ENCODE measurements at places on chromosomes 6 and 20.

GRCh38 chr20:32110173-32110704 is 725 bp downstream of the TM9SF4 start:
- ATAC-seq, result no peak

DNA sequence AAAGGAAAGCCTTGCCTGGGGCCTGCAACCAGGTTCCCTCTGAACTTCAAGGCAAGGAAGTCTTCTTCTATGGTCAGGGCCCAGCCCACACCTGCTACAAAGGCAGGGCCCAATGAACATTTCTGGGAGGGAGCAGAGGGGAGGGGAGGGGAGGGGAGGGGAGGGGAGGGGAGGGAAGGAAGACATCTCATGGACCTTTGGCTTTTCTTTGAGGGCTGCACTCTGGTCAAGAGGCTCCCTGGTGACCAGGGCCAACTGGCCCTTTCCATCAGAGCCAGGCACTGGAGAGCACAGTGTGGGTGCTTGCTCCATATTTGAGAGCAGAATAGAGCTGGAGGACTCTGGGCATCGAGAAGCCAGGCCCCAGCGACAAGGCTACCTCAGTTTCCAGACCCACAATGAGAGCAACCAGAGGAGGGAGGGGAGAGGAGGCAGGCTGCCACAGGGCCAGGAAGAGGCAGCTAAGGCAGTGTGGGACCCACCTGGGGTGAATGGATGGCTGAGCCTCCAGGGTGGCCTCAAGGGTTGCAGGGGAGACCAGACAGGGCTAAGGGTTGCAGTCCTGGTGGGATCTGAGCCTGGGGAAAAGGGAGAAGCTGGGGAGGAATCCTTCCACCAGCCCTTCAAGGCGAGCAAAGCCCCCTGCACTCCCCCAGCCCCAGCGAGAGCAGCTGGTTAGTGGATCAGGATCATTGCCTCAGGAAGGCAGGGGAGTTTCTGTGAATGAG is 84.8 kb downstream of the MRPL14 start:
- ATAC-seq, result no peak

- ATAC-seq, result no peak
Measured at GRCh38 chr6:81979767-81980166, 227.3 kb upstream of the TENT5A start.

DNA sequence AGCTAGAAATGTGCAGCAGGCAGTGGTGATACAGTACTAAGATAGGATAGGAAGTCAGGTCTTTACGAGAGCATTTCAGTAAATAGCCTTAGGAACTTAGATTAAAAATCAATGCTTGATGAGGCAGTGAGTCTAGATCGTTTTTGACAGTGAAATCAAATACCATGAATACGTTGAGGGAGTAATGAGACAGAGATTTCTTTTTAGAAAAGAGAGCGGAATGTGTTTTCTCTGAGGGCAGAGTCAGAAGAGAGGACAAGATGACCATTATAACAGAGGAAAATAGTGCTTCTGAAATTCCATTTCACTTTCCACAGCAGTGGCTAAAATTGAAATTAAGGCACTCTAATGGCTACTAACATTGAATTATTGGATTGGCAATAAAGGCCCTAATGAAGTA is 339.6 kb downstream of the UTRN start:
- ATAC-seq, result no peak

DNA sequence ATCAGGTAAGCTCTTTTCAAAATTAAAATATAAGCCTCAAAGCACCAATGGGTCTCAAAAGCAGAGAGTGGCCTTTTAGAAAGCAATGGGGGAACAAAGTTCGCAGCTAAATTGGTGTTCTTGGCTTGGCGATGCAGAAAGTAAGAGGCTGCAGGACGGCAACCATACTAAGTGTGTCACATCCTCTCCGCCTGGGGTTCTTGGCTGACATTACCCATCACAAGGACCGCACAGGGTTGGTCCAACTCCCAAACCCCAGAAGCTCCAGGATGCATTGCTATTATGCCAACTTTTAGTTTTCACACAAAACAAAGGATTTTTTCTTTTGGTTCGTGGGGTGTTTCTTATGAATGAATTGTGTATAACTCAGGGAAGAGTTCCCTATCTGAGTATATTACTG is 124.8 kb downstream of the PRKN start:
- no peak for ATAC-seq

DNA sequence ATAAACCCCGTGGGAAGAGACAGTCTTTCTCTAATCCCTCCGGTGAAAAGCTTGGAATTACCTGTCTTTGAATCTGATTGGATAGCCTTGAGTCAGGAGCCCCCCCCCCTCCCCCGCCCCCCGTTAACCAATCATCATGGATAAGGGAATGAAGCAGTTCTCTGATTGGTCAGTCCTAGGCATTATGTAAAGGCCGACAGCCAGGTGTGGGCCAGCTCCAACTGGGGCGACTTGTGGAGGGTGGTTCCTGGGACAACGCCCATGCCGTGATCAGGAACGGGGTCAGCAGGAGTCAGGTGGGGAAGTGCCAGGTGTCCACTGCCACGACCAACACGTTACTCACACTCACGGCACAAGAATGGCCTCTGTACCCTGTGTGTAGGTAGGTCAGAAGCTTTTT is 406.8 kb upstream of the SULF2 start:
- no peak for ATAC-seq

DNA sequence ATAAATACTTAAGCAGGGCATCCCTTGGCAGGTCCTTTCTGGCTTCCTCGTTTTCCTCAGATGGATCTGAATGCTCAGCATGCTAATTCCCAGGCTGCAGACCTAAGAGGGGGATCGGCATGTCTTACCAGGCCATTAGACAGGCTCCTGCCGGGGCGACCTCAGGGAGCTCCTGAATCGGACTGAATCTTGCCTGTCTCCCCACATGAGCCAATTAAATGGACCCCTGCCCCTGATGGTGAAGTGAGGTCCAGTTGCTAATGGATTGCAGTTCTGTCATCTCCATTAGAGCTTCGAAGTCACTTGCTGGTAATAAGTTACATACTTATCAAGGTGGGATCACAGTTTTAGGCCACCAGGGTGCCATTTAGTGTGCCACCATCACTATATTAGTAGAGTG is 51.4 kb downstream of the NOL4L start:
- ATAC-seq, result no peak

DNA sequence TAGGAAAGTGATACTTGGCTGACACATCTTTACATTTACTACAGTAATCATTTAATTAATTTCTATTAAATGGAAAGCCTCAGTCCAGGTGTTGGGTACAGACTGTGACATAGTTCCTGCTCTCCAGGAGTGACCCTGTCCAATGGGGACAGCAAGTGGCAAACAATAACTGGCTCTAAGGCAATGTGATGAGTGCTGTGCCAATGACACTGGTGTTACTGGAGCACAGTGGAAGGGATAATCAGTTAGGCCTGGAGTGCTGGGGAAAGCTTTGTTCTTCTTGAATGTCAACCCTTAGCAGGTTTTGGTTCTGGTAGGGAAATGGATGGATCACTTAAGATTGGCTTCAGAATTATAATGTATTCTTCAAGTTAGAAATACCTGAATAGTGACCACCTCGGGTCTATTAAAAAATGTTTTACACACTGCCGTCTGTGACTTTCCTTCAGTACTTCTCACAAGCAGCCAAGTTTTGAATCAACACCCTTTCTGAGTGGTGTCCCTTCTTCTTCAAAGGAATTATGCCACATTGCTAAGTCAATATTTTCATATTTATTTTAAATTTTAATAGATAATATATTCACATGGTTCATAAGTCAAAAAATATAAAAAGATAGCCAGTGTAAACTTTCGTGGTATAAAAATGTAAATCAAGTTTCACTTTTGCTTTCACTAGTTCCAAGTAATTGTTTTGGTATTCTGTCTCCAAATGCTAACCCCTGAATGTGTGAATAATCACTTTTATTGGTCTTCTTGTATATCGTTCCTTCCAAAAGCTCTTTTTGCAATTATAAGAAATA is 9.6 kb downstream of the CMTR1 start:
- peak; percentile 36 for ATAC-seq

DNA sequence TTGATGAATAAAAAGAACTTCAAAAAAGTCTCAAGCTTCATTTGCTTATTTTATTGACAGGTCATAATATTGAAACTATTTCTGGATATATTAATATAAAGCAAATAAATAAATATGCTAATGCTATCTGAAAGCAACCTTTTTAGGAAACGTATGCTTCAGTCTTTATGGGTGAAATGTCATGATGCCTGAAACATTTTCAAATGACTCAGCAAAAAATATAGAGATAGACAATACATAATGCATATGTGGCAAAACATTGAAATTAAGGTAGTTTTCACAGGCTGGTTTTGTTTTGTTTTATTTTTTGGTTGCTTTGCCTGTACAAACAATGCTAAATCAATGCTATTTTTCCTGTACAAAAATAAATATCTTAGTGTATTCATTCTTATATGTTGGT is 194.4 kb upstream of the PLCB4 start:
- no peak for ATAC-seq

GRCh38 chr6:111971181-111971841 is 82.6 kb upstream of the CCN6 start:
- ATAC-seq, result no peak

DNA sequence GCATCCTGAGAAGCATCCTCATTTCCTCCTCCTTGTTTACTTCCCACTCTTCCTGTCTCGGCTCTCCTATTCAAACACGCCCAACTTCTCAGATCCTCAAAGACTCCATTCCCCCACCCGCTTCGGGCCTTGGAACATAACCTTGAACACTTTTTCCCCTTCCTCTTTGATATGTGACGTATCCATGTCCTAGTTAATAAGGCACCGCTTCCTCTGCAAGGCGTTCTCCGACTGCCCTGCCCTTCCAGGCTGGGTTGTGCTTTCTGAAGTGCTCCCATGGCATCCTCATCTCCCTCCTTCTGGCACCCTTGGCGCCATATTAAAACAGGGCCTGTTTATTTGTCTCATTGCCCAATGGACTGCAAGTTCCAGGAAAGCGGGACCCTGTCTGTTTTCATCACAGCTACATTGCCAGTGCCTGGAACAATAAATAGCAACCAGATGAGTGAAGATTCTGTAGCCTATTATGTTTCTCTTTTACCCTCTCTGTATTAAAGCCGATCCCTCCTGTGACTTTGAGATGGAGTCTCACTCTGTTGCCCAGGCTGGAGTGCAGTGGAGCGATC is 115.3 kb upstream of the TRAF3IP2 start:
- ATAC-seq, result no peak

GRCh38 chr20:36728986-36729385 is 16.9 kb downstream of the NDRG3 start:
- ATAC-seq, result no peak

- no peak for ATAC-seq
Measured at GRCh38 chr6:135115834-135116233, 61.2 kb upstream of the HBS1L start.

- ATAC-seq, result no peak
Measured at GRCh38 chr6:20946890-20947289, 412.6 kb downstream of the CDKAL1 start.

GRCh38 chr6:55014321-55015088 is 159.8 kb upstream of the HCRTR2 start:
- ATAC-seq, result no peak

DNA sequence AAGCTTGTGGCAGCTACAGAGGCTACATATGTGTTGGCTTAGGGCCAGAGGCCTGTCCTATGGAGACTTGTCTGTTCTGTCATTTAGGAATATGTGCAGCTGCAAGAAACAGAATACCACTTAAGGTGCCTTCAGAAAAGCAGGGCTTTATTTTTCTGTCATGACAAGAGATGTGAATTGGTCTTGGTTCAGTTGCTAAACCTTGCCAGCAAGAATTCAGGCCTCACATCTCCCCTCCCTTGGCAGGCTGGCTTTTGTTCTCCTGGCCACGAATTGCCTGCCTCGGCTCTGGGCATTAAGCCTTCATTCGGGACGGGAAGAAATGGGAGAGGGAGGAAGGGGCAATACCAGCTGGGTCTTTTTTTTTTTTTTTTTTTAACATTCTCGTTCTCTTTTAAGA is 82.4 kb upstream of the TGM3 start:
- no peak for ATAC-seq

DNA sequence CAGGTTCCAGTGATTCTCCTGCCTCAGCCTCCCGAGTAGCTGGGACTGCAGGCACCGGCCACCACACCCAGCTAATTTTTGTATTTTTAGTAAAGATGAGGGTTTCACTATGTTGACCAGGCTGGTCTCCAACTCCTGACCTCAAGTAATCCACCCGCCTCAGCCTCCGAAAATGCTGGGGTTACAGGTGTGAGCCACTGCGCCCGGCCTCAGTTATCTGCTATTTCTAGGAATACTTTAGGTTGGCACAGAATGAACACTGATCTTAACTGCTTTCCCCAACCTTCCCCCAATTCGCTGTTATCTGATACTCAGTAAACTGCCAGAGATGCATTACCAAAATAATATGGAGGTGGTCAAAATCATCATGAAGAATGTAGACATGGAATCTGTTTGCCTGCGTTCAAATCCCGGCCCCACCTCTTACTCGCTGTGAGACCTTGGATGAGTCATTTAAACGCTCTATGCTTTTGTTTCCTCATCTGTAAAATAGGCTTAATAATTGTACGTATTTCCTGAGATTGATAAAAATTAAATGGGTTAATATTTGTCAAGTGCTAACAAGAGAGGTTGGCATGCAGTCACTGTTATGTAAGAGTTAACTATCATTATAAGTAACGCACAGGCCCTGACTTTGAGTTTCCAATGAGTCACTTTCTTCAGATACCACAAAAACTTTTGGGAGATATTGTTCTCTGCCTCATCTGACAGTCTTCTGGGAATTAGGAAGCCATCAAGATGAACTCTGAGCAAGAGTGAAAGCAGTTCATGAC is 44.5 kb upstream of the NCOA3 start:
- no peak for ATAC-seq

GRCh38 chr6:111096246-111096645 is 8.9 kb downstream of the SLC16A10 start:
- no peak for ATAC-seq
